ENCODE measurements at places on chromosomes 12 and 14.

DNA sequence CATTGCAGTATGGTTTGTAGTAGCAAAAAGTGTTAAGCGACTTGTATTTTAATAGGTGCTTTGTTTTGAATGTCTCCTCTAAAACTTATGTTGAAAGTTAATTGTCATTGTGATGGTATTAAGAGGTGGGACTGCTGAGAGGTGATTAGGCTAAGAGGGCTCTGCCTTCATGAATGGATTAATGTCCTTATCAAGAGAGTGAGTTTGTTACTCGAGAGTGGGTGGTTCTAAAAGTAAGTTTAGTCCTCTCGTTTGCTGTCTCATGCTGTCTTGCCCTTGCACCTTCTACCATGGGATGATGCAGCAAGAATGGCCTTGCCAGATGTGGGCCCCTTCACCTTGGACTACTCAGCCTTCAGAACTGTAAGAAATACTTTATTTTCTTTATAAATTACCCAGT lies 17.4 kb downstream of the ZDHHC17 start:
- DNase-seq: no peak

DNA sequence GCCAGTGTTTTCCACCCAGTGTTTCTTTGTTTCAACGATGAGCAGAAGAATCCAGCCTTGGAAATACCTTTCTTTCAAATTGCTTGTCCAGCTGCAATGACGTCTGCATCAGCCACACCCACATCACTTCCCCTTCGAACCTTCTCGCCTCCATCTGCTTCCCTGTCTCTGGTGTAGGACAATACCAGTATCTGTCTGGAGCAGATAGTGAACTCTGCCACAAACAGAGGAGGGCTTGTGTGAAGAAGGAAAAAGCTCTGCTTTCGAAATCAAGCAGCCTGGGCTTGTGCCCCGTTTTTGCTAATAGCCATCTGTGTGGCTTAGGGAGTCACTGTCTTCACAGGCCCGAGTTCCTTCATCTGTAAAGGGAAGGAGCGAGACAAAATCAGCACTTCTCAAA lies 415.4 kb downstream of the ZFP36L1 start:
- DNase-seq: no peak

- no peak for DNase-seq
These were observed 388.2 kb downstream of the FUT8 start for GRCh38 chr14:65800694-65801093.

GRCh38 chr14:94761348-94761996 lies 8.4 kb downstream of the GSC start:
- DNase-seq: no peak

GRCh38 chr12:1531153-1531653 lies 63.2 kb downstream of the FBXL14 start:
- DNase-seq: no peak

DNA sequence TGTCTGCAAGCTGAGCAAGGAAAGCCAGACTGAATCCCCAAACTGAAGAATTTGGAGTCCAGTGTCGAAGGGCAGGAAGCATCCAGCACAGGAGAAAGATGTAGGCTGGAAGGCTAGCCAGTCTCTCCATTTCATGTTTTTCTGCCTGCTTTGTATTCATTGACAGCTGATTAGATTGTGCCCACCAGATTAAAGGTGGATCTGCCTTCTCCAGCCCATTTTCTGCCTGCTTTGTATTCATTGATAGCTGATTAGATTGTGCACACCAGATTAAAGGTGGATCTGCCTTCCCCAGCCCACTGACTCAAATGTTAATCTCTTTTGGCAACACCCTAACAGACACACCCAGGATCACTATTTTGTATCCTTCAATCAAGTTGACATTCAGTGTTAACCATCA lies 85.3 kb downstream of the PLBD1 start:
- no peak for DNase-seq

- DNase-seq: no peak
These were observed 27.5 kb downstream of the UNC79 start for GRCh38 chr14:93458234-93458633.

DNA sequence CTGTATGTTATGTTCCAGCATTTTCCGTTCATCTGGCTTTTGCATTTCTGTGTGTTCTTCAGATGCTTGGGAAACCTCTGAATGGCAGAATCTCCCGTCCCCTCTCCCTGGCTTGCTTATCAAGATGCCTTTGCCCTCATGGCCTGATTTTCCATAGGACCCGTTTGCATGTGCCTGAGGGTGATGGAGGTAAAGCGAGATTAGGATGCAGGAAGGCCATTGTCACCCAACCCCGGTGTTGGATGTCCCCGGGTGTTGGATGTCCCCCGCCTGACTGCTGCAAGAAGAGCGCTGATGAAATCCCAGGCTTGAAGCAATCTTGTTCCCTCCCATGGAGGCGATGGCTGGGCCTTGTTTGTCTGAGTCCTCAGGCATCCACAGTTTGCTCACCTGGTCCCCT lies 9.6 kb downstream of the BRI3BP start:
- no peak for DNase-seq

GRCh38 chr12:121812320-121812871 lies 8.6 kb downstream of the SETD1B start:
- DNase-seq: no peak

- DNase-seq: no peak
These were observed 23.4 kb downstream of the SLC25A47 start for GRCh38 chr14:100346306-100347091.

GRCh38 chr12:121883315-121883660 lies 5.3 kb upstream of the PSMD9 start:
- no peak for DNase-seq

DNA sequence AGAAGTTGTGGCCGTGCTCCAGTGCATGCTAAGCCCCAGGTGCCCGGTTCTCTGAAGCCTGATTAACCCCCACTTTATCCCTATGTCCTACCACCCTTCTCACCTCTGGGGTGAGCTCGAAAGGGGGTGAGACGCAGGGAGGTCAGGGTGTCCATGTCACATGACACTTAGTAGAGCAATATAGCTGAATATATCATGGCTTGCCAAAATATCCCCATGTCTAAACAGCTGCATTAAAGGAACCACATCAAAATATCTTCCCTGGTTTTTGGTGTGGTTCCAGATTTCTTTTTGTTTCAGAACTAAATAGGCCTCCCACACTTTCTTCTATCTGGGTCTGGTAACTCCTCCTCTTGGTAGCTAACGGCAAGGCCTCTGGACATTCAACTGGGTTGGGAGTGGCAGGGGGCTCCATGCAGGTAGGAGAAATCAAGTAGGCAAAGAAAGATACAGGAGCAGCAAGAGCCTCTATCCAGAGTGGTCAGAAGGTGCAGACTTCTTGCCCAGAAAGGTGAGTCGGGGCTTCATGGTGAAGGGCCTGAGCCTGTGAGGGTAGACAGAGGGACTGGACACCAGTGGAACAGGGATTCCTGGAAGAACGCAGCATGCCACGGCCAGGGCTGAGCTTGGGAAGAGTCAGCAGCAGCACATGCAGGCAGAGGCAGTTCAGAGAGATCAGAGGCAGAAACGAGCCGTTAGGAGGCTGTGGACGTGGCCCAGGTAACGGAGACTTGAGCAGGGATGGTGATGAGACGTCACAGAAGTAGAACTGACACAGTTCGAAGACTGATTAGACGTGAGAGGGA lies 202.8 kb upstream of the DIO3 start:
- no peak for DNase-seq

- DNase-seq: peak; percentile 66
These were observed 104.0 kb downstream of the GPR135 start for GRCh38 chr14:59360923-59361794.

GRCh38 chr12:58814036-58814435 lies 106.3 kb downstream of the LRIG3 start:
- no peak for DNase-seq

DNA sequence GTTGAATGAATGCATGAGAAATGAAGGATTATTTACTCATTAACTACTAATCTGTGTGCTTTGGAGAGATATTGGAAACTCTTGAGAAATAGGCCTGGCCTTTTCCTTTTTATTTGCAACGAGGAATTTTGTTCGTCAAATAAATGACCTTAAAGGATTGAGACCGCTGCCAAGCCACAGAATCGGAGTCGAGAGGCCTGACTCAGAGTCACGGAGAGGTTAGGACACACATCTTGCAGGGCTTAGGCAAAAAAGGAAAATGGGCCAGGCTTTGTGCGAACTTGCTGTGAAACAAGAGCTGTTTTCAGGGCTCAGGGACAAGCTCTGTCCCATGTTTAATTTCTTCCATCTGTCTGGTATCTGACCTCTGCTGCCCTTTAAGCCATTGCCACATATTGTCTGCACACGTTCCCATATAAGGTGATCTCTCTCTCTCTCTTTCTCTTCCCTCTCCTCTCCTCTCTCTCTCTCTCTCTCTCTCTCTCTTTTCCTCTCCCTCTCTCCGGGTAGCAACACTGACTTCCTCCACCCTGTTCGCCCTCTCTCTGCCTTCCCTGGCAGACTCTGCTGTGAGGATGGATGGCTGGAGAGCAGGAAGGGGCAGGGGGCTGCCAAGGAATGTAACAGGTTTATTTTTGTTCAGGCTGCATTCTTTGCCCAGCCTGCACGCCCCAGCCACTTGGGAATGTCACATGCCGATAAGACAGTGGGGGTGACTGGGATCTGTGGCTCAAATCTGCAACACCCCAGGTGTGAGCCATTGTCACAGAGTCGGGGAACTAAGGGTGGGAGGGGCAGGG lies 14.9 kb upstream of the IFT81 start:
- DNase-seq: no peak

DNA sequence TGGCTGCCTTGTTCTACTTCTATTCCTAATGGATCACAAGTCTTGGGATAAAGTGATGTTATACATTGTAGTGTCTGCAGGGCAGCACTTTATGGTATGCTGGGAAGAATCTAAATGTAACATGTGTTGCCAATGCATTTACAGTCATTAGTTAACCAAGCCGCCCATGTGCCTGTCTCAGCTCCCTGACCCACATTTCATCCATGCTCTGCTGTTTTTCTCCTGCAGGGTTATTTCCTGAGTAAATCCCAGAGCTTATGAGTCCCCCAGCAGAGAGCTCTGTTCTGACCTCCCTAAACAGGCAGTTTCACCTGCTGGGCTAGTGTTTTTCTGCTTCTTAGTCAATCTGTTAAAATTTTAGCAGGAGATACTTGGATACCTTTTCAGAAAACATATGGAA lies 4.4 kb upstream of the TMTC2 start:
- no peak for DNase-seq

- no peak for DNase-seq
These were observed 1.9 kb downstream of the PRKD1 start for GRCh38 chr14:29925736-29926135.

GRCh38 chr14:70641548-70642302 lies at the start of gene TTC9:
TTC9 (plus strand) TSS chr14:70641916; CDS start chr14:70642130, 214 bp downstream.
- DNase-seq: no peak

GRCh38 chr12:13798162-13798561 lies 183.2 kb downstream of the GRIN2B start:
- DNase-seq: no peak

- no peak for DNase-seq
These were observed 107.1 kb downstream of the LIN7A start for GRCh38 chr12:80830533-80831088.

DNA sequence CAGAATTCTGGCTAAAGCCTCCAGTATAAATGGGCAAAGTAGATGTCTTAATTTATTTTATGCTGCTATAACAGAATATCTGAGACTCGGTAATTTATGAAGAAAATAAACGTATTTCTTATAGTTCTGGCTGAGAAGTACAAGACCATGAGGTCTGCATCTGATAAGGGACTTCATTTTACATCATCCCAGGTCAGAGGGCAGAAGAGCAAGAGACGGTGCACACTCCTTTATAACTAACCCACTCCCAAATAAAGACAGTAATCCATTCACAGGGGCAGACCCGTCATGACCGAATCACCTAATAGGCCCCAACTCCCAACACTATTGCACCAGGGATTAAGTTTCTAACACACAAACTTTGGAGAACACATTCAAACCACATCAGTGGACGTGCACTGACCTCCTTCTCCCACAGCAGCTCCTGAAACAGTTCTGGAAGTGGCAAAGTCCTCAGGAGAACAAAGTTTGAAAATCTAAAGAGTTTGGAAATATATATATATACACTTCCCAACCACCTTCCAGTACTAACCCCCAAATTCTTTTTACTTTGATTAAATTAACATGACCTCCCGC lies 116.5 kb downstream of the MED13L start:
- DNase-seq: no peak

- no peak for DNase-seq
These were observed 94.7 kb downstream of the TMTC2 start for GRCh38 chr12:82781309-82781997.

DNA sequence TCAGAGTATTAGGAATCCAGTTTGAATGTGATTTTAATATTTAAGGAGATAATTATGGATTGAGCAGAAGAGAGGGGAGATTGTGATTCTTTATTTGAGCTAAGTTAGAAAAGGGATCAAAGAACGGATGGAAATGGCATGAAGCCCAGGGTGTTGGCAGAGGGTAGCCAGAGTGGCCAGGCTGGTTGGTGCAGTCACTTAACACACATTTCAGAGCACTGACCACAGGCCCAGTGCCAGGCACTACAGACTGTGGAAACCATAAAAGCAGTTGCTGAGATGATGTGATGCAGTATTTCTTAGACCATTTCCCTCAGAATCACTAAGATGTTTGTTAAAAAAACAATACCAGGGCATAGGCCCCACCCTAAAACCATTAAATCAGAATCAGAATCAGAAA lies 167.7 kb upstream of the AMIGO2 start:
- no peak for DNase-seq

- no peak for DNase-seq
These were observed at the start of gene RASSF8 for GRCh38 chr12:25958428-25959070. RASSF8 (plus strand) TSS chr12:25958682; CDS start chr12:26055344, 96,662 bp downstream.

GRCh38 chr14:51784466-51784865 lies 75.9 kb upstream of the GNG2 start:
- no peak for DNase-seq

DNA sequence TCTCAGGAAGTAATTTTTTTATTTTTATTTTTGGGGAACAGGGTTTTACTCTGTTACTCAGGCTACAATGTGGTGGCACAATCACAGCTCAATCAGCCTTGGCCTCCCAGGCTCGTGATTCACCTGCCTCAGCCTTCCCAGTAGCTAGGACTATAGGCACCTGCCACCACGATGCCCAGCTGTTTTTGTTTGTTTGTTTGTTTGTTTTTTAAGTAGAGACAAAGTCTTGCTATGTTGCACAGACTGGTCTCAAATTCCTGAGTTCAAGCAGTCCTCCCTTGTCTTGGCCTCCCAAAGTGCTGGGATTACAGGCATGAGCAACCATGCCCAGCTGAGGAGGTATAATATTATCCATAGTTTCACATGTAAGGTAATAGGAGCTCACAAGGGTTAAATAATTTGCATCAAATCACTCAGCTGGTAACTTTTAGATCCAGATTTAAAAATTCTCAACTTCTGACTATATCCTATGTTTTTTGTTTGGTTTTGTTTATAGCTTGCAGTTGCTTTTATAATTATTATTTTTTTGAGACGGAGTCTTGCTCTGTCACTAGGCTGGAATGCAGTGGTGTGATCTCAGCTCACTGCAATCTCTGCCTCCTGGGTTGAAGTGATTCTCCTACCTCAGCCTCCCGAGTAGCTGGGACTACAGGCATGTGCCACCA lies 629.3 kb downstream of the DIO2 start:
- no peak for DNase-seq

DNA sequence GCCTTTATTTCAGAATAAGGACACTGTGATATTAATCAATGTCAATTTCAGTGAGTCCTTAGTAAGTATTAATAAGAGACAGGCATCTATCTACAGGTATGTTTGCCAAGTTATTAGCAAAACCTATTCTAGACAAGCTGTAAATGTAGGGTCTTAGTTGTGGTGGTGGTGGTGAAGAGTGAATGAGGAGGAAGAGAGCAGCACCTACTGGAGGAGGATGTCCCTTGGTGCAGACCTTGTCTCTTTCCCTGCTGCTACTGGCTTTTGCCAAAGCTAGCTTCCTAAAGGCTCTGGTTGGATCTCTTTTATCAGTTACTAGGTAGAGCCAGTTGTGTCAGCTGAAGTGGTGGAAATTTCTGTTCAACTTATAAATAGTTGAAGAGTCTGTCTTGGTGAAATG lies 304.8 kb upstream of the ATP2B1 start:
- DNase-seq: no peak

Measured in keratinocyte (primary cell).